NCI-H510A (cell line): ENCODE measurements at places on chromosomes 16 and 17.
A peak's percentile ranks its signal among the peaks of the same experiment; 100 is the strongest.

- DNase-seq, result no peak
Measured at GRCh38 chr16:772959-773358, 12.4 kb downstream of the MSLN start.

- DNase-seq, result no peak
Measured at GRCh38 chr16:82892324-82892723, 265.6 kb downstream of the CDH13 start.

DNA sequence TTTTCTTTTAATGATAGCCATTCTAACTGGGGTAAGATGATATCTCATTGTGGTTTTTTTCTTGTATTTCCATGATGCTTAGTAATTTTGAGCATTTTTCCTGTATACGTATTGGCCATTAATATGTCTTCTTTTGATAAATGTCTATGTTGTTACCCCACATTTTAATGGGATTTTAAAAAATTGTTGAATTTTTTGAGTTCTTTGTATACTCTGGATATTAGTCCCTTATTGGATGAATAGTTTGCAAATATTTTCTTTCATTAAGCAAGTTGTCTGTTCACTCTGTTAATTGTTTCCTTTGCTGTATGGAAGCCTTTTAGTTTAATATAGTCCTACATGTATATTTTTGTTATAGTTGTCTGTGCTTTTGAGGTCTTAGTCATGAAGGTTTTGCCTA lies 79.8 kb downstream of the BCAS3 start:
- DNase-seq, result no peak

DNA sequence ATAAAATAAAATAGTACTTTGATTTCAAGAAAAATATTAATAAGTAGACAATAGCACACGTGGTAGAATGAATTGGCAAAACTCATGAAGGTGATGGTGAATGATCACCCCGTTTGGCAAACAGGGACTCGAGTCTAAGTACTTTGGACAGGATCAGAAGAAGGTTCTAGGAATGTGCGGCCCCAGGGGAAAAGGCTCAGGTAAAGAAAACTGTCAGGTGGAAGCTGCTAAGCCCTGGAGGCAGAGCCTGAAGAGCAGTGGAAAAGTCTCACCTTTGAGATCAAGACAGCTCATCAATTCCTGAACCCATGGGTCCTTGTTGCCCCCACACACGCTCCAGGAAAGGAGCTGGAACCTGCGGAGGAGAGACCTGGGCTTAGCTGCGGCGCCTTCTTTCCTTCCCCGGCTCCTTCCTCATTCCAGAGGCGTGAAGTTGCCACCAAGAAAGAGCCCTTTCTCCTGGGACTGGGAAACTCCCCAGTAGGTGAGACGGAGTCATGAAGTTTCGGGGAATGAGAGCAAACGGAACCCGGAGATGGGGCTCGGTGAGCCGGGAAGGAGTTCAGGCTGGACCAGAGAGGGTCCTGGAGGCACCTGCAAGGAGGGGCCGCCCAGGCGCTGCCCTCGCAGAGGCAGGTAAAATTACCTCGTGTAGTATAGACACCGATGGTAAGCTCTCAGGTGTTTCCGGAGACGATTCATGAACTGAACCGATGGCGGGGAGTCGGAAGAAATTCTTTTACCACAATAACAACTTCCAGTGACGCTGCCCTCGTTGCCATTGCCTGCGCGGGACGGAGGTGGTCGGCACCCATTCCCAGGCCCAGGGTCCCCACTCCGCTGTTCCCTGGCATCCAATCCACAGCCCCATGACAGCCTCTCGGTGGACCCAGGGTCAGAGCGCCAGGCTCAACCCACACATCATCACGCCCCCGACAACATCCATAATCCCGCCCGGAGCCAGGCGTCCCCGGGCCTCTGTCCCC lies 1.2 kb upstream of the ZMYND15 start:
- DNase-seq, result no peak

DNA sequence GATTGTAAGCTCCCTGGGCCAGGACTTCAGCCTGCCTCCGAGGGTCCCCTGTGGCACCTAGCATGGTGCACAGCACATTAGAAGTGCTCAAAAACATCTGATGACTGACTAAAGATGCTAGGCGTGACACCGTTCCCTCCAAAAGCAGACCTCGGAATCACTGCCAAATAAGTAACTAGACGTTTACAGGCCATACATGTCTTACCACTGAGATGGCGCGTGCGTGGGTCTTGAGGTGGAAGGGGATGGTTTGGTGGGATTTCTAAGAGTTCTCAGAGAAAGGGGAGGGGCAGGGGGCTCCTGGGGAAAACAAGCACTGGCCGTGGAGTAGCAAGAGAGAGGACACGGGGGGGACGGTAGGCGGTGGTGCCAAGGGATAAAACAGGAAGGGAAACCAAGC lies 12.4 kb downstream of the MPO start:
- no peak for DNase-seq

DNA sequence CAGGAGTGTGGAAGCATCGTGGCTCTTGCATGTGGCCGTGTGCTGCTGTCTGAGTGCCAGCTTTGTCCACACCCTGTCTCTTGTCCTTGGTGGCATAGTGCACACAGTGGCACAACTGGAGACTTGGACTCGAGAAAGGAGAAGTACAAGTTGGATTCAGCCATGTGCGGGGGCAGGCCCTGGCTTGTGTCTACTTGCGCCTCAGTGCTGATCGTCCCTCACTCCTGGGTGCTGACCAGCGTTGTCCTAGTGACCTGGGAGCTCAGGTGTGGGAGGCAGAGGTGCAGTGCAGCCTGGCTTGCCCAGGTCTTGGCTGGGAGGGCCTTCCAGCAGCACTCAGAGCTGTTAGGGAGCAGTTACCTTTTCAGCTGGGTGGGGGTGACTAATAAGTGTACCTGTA lies 20.6 kb downstream of the MPRIP start:
- no peak for DNase-seq

DNA sequence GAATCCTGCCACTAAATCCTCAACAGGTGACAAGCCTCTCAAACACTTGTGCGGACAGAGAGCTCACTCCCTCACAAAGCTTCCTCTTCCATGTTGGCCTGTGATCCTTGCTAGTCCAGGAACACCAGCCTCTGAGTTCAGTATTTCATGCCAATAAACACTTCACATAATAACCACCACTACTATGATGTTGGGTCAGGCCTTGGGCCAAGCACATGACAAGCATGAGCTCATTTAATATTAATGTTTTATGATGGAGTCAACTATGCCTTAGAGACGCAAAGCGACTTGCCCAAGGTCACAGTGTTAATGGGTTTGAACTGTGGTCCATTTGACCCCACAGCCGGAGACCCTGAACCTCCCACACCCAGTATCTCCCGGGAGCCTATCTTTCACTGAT lies 129.1 kb downstream of the GAS7 start:
- DNase-seq, result no peak

DNA sequence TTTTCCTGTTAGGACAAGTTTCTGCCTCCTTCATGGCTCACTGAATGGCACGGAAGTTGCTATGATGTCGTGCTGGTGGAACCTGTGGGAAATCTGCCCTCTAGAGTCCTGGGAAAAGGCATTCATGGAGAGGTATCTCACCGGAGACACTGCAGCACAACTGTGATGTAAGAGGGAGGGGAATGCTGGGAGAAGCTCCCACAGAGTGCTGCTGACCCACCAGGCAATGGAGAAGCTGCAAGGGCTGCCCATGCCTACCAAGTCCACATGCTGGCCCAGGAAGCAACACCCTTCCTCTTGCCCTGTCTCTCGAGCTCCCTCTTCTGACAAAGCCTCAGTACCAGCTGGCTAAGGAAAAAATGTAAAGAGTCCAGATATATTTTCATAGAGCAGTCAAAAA lies 45.2 kb upstream of the SLC5A11 start:
- DNase-seq, result no peak

DNA sequence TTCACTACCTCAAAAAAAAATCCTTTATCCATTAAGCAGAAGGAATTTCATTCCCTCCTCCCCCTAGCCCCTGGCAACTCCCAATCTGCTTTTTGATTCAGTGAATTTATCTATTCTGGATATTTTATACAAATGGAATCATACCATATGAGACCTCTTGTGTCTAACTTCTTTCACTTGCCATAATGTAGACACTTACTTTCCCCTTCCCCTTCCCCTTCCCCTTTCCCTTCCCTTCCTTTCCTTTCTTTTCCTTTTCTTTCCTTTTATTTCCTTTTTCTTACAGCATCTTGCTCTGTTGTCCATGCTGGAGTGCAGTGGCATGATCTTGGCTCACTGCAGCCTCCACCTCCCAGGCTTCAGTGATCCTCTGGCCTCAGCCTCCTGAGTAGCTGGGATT lies 50.5 kb downstream of the PSMD12 start:
- DNase-seq, result no peak

DNA sequence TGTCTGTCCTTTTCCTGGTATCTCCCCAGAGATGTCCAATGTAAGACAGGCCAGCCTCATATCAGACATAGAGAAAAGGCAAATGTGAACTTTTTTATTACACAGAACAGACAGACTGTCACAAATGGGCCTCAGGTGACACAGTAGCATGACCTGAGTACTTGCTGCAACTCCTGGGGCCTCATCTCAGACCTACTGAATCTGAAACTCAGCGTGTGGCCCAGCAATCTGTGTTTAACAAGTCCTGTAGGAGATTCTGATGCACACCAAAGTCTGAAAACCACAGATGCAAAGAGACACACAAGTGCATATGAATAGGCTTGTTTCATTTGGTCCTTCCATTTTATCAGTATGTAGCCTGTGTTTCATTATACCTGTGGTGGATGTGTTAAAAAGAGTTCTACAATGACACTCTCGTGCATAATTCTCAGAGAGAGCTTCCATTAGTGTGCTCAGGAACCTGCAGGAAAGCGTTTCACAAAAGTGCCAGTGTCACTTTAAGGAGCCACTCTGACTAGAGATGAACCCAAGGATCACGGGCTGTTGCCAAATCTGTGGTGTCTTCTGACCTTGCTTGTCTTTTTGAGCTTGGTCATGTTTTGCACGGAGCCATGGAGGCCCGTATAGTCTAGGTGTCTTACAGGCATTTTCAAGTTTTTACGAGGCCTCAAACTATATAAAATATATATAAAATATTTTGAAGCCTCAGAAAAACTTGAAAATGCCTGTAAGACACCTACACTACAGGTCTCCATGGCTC lies 33.8 kb upstream of the NF1 start:
- no peak for DNase-seq

- no peak for DNase-seq
Measured at GRCh38 chr17:633133-633532, 81.5 kb downstream of the VPS53 start.

DNA sequence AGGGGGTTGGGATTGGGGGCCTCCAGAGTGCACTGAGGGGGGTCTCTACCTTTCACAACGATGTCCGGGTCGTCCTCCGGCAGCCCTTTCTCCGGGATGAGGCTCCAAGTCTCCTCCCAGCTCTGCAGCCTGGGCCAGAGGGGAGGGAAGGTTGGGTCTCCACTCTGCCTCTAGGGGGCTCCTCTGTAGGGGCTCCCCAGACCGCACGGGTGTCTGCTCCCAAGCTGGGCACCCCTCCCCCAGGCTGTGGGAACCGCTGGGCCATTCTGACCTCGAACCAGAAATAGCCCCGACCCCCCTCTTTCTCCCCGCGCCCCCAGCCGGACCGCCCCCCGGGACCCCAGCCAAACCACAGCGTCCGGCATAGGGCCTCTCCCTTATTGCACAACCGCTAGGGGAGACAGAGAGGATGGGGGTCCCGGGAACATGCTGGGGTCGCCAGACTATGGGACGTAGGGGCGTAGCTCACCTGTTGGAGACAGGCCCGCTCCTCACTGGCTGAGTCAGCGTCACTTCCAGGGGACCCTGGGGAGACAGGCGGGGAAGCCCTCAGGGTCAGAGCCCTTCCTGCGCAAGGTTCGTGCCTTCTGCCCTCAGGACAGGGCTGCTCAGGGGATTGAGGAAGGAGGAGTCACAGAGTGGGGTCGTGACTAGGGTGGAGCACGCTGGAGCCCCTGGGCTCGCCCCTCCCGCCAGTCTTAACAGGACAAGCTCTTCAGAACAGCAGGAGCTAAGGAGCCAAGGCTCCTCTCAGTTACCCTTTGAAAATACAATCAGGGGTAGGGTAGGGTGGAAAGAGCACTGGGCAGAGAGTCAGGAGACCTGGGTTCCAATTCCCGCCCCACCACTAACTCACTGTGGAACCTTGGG lies 2.7 kb downstream of the PLEKHH3 start:
- peak; percentile 22 for DNase-seq

GRCh38 chr17:49565948-49566491 lies 9.7 kb upstream of the NXPH3 start:
- DNase-seq, result peak; percentile 54

DNA sequence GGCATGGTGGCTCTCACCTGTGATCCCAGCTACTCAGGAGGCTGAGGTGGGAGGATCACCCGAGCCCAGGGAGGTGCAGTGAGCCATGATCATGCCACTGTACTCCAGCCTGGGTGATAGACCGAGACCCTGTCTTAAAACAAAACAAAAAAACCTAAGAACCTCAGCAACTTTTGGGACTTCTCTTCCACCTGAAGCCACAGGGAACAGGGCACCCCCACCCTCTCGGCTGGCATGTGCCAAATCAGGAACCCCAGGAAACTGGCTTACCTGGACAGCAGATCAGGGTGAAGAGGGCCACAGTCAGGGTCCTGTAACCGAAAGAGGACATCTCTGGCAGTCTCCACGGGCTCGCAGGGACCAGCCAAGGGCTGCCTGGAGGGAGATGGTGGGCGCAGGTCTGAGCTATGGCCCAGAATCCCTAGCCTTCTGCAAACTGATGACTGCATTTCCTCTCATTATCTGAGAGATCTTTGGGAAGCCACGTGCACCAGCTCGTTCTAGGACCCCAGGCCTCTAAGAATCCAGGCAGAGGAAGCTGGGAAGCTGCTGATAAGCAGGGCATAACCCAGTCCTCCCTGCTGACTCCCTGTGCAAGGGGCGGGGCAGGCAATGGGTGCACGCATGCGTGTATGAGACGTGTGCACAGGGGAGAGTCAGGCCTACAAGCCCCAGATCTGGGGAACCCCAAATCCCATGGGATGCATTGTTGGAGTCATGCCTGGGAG lies 8.4 kb downstream of the PRR29 start:
- DNase-seq, result no peak

- peak; percentile 58 for DNase-seq
Measured at GRCh38 chr16:31215287-31216162, 1.4 kb downstream of the PYDC1 start.

GRCh38 chr16:2838928-2839327 lies 8.8 kb downstream of the ZG16B start:
- no peak for DNase-seq

GRCh38 chr17:1043601-1044251 lies 46.8 kb downstream of the TIMM22 start:
- no peak for DNase-seq

- no peak for DNase-seq
Measured at GRCh38 chr16:3797473-3797872, 80.1 kb upstream of the TRAP1 start.

- DNase-seq, result peak; percentile 59
Measured at GRCh38 chr17:40958086-40958953, 8.4 kb downstream of the KRT39 start.

GRCh38 chr17:72273289-72274056 lies 152.7 kb downstream of the SOX9 start:
- DNase-seq, result no peak

DNA sequence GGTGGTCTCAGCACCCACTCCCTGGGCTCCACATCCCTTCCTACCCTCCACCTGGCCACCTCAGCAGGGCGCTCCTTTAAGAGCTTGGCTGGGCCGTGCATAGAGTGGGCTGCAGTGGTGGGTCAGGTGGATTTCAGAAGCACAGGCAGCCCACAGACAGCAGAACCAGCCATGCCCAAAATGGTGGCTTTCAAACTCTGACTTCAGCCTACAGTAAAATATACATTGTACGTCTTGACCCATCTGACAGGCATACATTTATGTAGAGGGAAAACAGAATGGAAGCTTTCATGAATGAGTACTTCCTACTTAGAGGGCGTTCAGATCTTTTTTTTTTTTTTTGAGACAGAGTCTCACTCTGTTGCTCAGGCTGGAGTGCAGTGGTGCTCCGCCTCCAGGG lies 26.0 kb upstream of the LASP1NB start:
- no peak for DNase-seq
